ENCODE measurements at places on chromosomes 1 and 21. TPM values are rescaled to one million over a fixed set of nuclear protein-coding genes. Genes with fewer than 3 reads are reported as not detected.
A peak's percentile ranks its signal among the peaks of the same experiment; 100 is the strongest.

- H3K27ac ChIP-seq, result no peak overlapping the region
- DNase-seq, result no peak
- no peaks in the 10 kb centered on the region for H3K36me3 ChIP-seq
- H3K27me3 ChIP-seq, result no peaks in the 10 kb centered on the region
Measured at GRCh38 chr1:171666114-171666769, 13.8 kb upstream of the MYOC start.

DNA sequence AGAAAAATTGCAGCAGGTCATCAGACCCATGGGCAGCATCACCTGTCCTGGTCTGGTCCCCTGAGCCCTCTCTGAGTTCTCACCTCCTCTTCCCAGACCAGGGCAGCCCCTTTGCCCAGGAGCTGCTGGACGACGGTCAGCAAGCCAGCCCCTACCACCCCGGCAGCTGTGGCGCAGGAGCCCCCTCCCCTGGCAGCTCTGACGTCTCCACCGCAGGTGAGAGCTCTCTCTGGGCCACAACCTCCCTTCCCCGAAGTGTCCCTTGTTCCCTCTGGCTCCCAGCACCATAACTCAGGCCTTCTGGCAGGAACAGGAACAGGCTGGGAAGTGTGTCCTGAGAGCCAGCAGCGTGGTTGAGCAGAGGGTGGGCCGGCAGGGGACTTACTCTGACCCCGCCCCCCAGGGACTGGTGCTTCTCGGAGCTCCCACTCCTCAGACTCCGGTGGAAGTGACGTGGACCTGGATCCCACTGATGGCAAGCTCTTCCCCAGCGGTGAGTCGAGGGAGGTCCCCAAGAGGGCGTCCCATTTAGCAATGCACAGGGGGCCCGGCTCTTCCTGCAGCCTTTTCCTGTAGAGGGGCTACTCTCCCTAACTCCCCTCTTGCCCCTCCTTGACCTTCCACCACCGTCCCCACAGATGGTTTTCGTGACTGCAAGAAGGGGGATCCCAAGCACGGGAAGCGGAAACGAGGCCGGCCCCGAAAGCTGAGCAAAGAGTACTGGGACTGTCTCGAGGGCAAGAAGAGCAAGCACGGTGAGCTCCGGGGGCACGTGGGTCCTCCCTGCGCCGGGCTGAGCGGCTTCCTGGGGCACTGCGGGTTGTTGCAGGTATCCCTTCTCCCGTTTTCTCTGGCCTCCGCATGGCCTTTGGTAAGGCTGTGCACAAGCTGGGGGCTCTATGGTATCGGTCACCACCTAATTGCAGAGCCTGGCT lies 2.4 kb downstream of the ELF3 start:
- peaks cover 82% of the 10 kb centered on the region for H3K4me1 ChIP-seq
- H3K27ac ChIP-seq, result peak overlapping the region; percentile 53
- H3K27me3 ChIP-seq, result no peaks in the 10 kb centered on the region
- H3K4me3 ChIP-seq, result peak overlapping the region; percentile 92
- no peak for DNase-seq

DNA sequence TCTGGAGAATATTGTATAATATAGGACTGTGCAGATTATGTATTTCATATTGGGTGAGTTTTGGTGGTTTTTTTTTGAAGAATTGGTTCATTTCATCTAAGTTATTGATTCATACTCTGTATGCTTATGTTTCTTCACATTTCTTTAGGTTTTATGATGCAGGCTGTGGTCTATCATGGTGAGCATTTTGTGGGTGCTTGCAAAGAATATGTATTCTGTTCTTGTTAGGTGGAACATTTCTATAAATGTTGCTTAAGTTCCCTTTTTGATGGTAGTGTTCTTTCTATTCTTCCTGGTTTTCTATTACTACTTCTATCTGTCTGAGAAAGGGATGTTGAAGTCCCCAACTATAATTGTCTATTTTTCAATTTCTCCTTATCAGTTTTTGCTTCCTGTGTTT lies 42.6 kb downstream of the PKN2 start:
- peak overlapping the region; percentile 66 for H3K27ac ChIP-seq
- H3K27me3 ChIP-seq, result no peaks in the 10 kb centered on the region
- H3K36me3 ChIP-seq, result peaks cover 14% of the 10 kb centered on the region
- peaks cover 18% of the 10 kb centered on the region for H3K4me1 ChIP-seq
- no peak overlapping the region for H3K4me3 ChIP-seq
- DNase-seq, result no peak

DNA sequence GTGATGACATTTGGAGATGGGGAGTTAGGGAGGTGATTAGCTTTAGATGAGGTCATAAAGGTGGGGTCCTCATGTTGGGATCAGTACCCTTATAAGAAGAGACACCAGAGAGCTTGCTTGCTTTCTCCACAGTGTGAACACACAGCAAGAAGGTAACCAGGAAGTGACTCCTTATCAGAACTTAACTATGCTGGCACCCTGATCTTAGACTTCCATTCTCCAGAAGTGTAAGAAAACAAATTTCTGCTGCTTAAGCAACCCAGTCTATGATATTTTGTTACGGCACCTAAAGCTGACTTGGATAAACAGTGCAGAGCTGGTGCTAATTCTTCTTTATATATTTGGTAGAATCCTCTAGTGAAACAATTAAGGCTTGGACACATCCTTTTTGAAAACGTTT lies 346.0 kb downstream of the AGBL4 start:
- H3K4me1 ChIP-seq, result no peaks in the 10 kb centered on the region
- H3K27ac ChIP-seq, result no peak overlapping the region
- no peak for DNase-seq
- no peaks in the 10 kb centered on the region for H3K27me3 ChIP-seq
- no peaks in the 10 kb centered on the region for H3K36me3 ChIP-seq

DNA sequence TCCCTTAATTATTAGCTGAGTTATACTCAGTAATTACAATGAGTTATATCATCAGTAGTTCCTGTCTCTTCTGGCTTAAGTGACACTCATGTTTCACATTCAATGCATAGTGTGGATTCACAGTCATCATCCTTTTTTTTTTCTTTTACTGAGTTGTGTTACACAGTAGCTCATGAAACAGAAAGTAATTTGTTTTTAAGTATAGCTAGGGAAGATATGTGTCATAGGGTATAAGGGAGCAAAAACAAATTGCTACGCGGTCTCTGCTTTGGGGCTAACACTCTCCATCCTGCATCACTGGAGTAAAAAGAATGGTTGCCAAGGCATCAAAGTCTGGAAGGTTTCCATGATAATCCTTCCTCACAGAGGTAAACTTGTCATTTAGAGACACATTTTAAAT lies 971.7 kb upstream of the NCAM2 start:
- no peak overlapping the region for H3K4me3 ChIP-seq
- no peak overlapping the region for H3K27ac ChIP-seq
- DNase-seq, result no peak
- no peaks in the 10 kb centered on the region for H3K36me3 ChIP-seq

GRCh38 chr1:3918966-3919611 lies 19.0 kb upstream of the C1orf174 start:
- H3K27me3 ChIP-seq, result peaks cover 47% of the 10 kb centered on the region
- no peak overlapping the region for H3K4me3 ChIP-seq

GRCh38 chr1:92464588-92465255 lies 22.0 kb downstream of the GFI1 start:
- no peak overlapping the region for H3K27ac ChIP-seq
- no peak for DNase-seq
- H3K4me1 ChIP-seq, result no peaks in the 10 kb centered on the region
- H3K4me3 ChIP-seq, result no peak overlapping the region
- H3K27me3 ChIP-seq, result peaks cover 5% of the 10 kb centered on the region

GRCh38 chr1:41500378-41500777 lies 15.9 kb upstream of the EDN2 start:
- no peaks in the 10 kb centered on the region for H3K36me3 ChIP-seq
- no peak for DNase-seq
- H3K27me3 ChIP-seq, result no peaks in the 10 kb centered on the region
- H3K27ac ChIP-seq, result peak overlapping the region; percentile 39

DNA sequence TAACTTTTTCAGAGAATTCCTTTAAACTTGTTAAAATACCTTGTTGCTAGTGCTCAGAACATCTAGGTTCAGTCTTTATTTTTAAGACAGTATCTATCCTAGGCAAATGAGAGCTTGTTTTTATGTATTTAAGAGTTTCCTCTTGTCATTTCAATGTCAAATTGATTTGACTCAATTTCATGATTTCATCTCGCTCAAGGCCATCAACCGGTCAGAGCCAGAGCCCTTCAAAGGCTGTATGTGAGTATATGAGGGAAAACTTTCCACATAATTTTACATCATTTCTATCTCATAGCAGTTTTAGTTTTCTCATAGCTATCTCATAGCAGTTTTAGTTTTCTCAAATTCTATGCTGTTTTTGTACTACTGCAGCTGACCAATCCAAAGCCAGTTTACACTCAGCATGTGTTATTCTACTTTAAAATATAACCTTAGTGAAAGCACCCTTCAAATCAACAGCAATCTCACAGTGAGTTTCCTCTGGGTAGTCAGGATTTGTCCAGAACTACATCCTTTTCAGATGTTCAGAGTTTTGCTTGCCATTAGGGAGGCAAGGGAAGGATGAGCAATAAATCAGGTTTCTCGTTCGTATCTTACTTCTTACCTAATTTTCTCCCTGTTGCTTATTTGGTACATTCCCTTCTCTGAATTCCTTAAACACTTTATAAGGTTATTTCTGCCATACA lies 12.7 kb downstream of the HNRNPU start:
- no peak for DNase-seq
- H3K27me3 ChIP-seq, result no peaks in the 10 kb centered on the region
- H3K4me1 ChIP-seq, result no peaks in the 10 kb centered on the region
- H3K36me3 ChIP-seq, result peaks cover 49% of the 10 kb centered on the region
- H3K27ac ChIP-seq, result peak overlapping the region; percentile 28

- DNase-seq, result no peak
- peak overlapping the region; percentile 90 for H3K4me3 ChIP-seq
- peaks cover 52% of the 10 kb centered on the region for H3K4me1 ChIP-seq
- H3K36me3 ChIP-seq, result no peaks in the 10 kb centered on the region
- H3K27ac ChIP-seq, result peak overlapping the region; percentile 80
Measured at GRCh38 chr21:26167593-26167992, 3.0 kb downstream of the APP start.

DNA sequence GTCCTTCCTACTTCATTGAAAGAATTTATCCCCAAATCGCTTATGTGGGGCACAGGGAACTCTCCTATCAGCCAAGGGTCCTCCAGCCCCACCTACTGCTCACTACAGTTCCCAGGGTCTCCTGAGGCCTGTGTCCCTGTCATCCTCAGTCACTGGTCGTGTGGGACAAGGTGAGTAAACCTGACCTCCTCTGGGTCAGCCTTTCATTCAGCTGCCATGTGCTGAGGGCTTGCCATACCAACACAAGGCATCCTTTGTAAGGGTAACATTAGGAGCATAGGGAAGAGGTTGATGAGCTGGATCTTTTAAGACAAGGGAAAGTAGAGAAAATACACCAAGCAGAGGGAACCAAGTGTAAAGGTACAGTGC lies 11.2 kb upstream of the SNAPIN start:
- DNase-seq, result no peak
- no peak overlapping the region for H3K4me3 ChIP-seq
- peaks cover 28% of the 10 kb centered on the region for H3K36me3 ChIP-seq
- H3K27ac ChIP-seq, result peak overlapping the region; percentile 87

Gene ANP32E
- 56.6 TPM for total RNA-seq

Gene SLAMF8
- not detected for total RNA-seq

Gene RHBDL2
- not detected for total RNA-seq

Gene ROR1
- 81.4 TPM for total RNA-seq

Gene CHI3L2
- not detected for total RNA-seq

Gene KANK4
- 34.3 TPM for total RNA-seq

Gene FABP3
- 6.7 TPM for total RNA-seq

Gene VTCN1
- total RNA-seq, result 28.3 TPM

Gene BEST4
- total RNA-seq, result 1.4 TPM

Gene NBPF6
- total RNA-seq, result not detected

Gene CRYAA
- total RNA-seq, result not detected

Gene PWP2
- total RNA-seq, result 7.5 TPM

Gene MIXL1
- 3.4 TPM for total RNA-seq

Data from mesothelial cell of epicardium (in vitro differentiated cells).